ENCODE measurements at places on chromosomes 11 and 22.
A peak's percentile ranks its signal among the peaks of the same experiment; 100 is the strongest.

GRCh38 chr22:42632096-42632495 lies 8.3 kb downstream of the ATP5MGL start:
- no peak for DNase-seq

DNA sequence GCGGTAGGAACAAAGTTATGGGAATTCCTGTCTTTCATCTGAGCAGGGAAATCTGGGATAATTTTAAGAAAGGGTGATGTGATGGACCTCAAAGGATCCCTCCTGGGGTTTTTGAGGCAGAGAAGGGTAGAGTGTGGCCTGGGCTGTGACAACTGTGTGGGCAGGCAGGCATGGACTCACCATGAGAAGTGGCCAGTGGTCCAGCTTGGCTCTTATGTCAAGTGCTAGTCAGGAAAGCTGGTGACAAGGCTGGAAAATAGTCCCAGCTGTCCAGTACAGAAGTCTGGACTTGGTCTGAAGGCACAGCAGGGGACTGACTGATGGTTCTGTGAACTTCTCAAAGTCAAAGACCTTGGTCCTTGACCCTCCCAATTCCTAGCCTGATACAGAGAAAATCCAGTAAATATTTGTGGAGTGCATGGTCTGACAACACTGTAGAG lies 1.7 kb downstream of the PPFIBP2 start:
- DNase-seq: no peak

DNA sequence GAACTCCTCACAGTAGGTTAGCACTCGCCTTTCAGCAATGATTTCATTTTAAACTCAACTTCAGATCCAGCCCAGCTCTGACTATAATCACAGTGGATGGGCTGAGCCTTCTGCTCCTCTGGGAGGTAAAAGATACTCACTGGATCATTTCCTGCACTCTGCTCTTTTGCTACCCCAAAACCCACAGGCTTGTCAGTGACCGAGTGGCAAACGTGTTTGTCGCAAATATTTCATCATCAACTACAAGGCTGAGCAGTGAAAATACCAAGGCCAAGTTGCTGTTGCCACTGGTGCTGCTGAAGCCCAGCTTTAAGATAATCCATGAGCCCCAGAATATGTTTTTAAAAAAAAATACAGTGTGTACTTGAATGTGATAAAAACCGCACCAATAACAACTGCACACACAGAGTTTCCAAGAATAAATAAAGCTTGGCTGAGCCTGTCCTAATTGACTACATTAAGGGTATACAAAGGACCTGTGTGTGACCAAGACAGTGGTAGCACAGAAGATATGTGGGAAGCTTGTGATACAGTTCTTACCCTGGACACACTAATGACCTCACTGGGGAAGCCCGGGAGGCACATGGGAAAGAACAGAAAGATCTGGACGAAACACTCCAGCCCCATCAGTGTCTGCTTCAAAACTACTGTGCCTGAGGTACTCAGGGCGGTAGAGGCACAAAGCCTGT lies 41.3 kb downstream of the ABTB2 start:
- DNase-seq: no peak

- DNase-seq: peak; percentile 14
Observed at GRCh38 chr11:65699306-65699705, 12.7 kb upstream of the KAT5 start.

DNA sequence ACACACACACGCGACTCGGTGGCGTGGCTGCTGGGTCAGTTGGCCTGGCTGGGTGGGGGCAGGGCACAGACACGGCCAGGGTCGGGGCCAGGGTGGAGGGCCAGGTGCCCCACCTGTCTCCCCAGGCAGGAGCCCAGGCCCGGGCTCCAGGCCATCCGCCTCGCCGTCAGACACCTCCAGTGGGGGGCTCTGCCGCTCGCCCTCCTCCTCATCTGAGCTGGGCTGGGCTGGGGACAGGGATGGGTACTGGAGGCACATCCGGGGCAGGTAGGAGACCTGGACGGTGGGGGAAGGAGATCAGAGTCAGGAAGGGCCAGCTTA lies 6.2 kb upstream of the MYBPC3 start:
- DNase-seq: no peak

GRCh38 chr11:116342148-116342547 lies 430.6 kb downstream of the BUD13 start:
- no peak for DNase-seq

- no peak for DNase-seq
Observed at GRCh38 chr11:12218909-12219308, 108.5 kb downstream of the MICAL2 start.

- DNase-seq: no peak
Observed at GRCh38 chr11:124199702-124200101, 16.6 kb downstream of the OR10D3 start.

DNA sequence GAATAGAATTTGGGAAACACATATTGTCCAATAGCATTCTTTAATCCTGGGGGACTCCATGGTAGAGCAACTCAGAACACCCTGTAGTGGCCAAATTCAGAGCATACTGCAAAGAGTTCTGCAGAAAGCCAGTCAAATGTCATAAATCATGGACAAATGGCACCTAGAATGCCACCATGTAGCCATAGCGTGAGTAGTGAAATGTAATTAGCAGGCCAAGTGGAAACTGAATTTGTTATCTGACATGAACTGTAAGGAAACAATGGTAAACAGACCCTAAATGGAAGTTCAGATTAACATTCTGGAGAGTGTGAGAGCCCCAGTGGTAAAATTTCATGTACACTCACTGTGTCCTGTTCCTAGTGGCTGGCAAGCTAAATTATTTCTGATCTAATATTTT lies 7.0 kb upstream of the PRSS23 start:
- no peak for DNase-seq

- DNase-seq: no peak
Observed at GRCh38 chr11:71165771-71166170, 86.6 kb downstream of the SHANK2 start.

DNA sequence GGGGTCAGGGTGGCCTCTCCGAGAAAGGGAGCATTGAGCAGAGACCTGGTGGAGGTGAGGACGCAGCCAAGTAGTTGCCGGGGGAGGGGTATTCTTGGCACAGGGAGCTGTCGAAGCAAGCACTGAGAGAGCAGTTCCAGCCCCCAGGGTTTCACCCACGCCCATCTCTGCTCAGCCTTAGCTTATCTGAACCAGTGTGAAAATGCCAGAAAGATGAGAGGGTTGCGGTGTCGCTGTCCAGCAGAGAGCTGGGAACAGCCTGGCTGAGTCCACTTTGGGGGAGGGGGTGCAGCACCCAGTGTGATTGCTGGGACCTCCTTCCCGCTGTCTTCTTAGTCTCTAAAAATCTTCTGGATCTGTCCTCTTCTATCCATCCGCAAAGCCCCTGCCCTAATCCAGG lies 123.3 kb upstream of the TBCEL start:
- DNase-seq: no peak

DNA sequence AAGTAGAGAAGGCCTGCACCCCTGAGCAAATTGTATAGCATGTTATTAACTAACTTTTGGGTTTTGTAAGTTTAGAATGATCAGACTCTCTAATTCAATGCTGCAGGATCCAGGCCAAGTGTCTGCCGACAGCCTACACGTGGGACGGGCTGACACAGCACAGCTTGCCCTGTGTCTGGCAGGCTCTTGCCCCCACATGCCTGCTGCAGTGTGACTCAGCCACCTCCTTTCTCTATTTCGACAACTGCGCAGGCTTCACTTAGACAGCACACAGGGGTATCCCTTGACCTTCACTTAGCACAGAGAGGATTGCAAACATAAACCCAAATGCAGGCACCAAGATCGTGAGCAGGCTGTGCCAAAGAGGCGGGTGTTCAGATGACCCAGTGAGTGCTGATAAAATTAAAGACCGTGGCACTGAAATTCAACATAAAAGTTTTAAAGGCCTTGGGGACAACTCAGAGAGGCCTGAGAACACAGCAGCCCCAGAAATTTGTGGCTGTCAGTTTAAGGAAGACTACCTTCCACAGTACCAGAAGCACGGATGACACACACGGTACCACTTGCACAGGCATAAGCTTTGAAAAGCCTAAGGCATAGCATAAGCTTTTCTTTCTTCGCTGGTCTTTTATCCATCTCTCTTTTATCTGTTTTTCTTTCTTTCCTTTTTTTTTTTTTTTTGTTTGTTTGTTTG lies 37.8 kb downstream of the SCN3B start:
- DNase-seq: peak; percentile 29

DNA sequence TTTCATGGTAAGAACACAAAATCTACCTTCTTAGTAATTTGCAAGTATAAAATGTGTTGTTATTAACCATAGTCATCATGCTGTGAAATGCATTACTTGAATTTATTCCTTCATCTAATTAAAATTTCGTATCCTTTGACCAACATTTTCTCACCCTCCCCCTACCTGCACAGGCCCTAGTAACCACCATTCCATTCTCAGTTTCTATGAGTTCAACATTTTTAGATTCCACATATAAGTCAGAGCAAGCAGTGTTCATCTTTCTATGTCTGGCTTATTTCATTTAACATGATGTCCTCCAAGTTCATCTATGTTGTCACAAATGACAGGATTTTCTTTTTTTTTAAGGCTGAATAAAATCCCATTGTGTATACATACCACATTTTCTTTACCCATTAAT lies 43.5 kb upstream of the CCDC179 start:
- no peak for DNase-seq

DNA sequence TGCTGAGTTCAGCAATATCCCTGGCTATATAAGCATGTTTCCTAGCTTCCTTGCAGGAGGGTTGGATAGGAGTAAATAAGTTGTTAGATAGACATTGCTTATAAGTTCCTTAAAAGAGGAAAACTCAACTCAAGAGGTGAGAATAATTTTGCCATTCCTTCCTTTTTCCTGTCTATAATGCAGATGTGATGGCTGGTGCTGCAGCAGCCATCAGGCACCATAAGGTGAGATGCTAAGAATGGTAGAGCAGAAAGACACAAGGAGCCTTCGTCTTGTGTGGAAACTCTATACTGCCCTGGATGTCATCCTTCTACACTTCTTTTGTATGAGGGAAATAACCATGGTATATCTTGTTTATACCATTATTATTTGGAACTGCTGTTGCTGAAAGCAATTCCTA lies 74.5 kb upstream of the GRK3 start:
- DNase-seq: no peak

GRCh38 chr11:105000797-105001196 lies 22.2 kb downstream of the CASP5 start:
- DNase-seq: no peak

GRCh38 chr11:23100726-23101125 lies 240.5 kb upstream of the CCDC179 start:
- no peak for DNase-seq

- DNase-seq: peak; percentile 60
Observed at GRCh38 chr11:72625691-72626413, 48.4 kb downstream of the PDE2A start.

DNA sequence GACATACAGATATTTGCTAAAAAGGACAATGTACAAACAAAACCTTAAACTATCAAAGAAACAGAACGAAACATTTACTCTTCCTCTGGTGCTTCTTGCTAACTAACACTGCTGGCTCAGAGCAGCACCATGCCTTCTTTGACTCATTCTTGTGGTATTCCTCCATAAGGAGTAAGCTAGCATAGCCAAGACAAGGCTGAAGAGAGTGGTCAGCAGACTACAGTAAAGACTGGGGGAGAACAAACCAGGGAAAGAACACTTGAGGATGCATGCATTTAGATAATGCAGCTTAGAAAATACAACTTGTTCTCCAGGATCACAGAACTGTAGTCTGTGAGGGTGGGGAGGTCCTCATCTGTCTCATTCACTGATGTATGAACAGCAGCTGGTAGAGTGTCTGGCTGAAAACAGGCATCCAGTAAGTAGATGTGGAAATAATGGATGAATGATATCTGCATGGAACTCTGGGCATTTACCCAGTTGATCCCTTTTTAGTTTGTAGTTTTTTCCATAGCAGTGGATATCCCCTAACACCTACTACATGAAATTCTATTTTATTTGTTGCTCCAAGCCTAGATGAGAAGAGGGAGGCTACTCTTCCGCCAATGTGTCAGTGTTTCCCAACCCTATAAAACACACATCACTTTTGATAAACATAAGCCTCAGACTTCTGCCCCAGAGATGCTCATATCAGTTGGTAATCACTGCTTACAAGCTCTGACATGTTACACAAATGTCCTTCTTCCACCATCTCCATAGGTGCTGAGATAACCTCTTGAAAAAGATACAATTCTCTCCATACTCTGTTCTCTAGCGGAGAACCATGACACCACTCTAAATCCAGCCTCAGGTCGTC lies 7.3 kb downstream of the SNX19 start:
- DNase-seq: no peak

DNA sequence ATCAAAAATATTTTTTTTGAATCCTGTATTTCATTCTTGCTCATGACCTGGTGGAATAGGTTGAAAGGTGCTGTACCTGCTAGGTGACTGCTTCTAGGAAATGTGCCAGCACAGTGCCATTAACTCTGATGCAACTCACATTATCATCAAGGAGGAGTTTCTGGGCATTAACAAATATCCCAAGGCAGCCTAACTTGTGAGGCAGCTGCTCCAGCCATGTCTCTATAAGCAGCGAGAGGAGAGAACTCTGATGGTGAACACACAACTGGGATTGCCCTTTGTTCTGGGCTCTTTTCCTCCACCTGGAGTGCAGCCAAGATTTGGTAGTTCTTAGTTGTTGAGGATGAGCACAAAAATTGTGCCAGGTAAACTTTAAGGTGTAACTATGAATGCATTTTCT lies 25.6 kb downstream of the HEPHL1 start:
- DNase-seq: no peak

DNA sequence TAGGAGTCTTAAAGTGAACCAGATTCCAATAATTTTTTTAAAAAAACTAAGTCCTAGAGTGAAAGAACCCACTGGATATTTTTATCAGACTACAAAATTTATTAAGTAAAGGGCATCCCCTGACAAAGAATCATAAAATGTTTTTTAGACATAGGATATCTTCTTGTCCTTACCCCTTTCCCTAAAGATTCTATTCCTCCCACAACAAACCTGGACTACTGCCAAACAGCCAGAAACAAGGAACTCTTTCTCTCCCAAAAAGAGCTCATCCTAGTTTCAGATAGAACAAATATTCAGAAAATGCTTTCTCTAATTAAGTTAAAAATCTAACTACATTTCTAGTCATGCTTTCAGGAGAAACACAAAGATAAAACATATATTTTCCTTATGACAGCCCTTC lies 327.1 kb downstream of the FAM181B start:
- DNase-seq: no peak

DNA sequence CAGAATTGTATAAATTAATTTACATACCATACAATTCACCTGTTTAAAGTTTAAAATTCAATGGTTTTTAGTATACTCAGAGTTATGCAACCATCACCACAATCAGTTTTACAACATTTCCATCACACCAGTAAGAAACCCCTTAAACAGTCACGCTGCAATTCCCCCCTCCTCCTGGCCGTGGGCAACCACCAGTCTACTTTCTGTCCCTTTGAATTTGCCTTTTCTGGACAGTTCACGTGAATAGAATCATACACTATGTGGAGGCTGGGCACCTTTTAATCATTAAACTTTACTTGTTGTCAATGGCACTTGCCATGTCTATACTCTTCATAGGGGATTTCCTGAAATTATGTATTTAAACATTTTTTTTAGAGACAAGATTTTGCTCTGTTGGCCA lies 20.1 kb upstream of the SWAP70 start:
- no peak for DNase-seq

- DNase-seq: no peak
Observed at GRCh38 chr11:44454666-44455065, 110.8 kb upstream of the CD82 start.
